ENCODE measurements at places on chromosomes 1 and 21.

DNA sequence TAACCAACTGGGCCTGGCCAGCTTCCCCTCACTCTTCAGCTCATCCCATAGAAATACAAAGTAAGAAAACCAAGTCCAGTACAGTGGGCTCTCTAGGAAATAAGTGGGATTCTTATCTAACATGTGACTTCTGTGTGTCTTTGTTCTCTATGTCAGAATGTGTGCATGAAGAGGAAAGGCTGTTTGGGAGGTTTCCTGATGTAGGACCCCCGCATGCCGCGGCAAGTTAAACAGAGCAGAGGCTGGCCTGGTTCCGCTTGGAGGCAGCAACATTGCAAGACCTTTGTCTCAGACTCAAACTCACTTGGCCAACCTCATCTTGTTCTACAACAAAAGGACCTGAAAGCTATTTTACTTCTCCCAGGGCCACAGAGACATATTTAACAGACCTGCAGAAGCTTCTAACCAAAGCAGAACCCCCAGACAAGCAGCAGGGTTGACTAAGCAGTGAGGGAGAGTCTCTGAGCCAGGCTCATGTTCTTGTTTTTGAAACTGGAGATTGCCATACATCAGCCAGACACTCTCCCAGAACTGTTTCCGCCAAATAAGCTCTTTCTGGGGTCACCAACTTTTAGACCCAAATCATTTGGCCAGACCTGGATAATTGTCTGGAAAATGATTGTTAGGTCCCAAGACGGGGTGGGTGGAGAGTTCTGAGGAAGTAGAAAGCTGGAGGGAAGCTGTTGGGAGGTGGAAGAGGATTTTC lies 6.2 kb downstream of the MTARC2 start:
- no peak for DNase-seq

DNA sequence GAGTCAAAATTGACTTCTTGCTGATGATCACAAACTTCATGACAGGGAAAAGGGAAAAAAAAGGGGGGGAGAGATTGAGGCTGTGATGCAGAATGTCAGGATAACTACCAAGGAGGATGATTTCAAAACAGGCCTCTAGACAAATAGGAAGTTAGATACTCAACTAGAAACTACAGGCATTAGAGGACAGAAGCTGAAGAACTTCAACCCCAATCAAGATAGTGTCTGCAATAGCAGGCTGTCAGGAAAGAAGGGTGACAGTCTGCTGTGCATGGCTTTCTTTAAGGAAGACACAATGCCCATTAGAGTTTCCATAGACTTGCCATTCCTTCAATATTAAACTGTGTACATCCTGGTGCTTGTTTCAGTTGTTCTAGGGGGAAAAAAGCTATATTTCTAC lies 257.2 kb downstream of the TTLL7 start:
- no peak for DNase-seq

GRCh38 chr1:201348211-201348566 lies 29.3 kb downstream of the TNNT2 start:
- no peak for DNase-seq

DNA sequence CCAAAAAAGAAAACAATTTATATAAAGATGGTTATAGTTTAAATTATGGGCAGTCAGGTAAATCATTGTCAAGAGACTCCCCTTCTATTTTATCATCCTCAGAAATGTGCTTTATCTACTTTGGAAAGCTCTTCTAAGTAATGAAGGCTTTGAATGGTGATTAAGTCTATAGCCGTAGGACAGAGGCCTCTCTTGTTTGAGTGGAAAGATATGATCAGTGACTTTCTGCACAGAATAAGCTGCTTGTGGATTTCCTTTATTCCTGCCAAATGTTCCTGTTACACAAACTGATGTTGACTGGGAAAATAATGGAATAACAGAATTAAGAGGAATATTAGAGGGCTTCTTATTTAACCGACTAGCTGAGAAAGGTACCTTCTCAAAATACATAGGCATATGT lies 174.6 kb upstream of the IVNS1ABP start:
- no peak for DNase-seq

DNA sequence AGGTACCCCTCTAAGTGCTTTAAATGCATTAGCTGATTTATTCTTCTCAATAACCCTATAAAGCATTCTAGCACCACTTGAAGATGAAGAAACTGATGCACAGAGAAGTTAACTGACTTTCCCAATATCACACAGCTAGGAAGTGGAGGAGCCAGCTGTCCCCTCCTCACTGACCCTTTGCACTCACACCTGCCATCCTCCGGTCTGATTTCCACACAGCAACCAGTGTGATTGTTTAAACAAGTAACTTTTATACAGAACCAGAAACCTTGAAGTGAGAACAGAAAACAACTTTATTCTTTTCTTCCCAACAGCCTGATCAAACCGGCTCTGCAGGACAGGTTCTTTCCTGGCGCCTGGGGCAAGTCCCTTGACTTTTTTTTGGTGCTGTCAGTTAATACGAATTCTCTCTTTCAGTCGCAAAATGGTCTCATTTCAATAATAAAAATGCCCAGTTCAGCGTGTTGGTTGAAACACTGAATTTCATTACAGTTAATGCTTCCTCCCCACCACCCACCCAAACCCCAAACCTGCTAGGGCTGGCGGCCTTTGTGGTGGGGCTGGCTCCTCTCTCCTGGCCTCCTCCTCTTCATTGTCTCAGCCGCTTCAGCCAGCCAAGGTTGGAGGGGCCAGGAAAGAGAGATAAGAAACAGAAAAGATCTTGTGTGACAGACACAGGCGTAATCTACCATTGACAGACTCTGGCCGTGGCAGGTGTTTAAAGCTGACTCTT lies 26.4 kb upstream of the EEIG2 start:
- no peak for DNase-seq

DNA sequence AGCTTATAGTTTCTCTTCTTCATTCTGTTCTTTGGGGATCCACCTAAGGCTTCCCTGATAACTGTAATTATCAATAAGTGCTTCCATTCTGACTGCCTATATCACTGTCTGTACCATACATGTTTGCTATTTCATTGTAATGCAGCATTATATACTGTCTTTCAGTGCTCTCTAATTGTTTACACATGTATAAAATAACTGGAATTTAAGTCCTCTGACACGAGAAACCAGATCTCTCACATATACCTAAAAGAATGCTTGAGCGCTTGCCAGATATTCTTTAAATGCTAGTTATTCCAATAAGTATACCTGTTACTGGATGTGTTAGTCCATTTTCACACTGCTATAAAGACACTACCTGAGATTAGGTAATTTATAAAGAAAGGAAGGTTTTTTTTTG lies 34.7 kb downstream of the CELF3 start:
- DNase-seq: no peak

DNA sequence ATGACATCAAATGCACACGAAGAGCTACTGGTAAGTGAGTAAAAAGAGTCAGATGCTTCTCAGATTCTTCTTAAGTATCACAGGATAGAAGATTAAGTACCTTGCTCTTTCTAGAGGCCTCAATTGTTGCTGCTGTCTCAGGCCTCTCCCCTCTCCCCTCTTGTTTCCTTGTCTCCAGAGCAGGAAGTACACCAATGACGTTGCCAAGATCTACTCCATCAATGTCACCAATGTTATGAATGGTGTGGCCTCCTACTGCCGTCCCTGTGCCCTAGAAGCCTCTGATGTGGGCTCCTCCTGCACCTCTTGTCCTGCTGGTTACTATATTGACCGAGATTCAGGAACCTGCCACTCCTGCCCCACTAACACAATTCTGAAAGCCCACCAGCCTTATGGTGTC lies 21.3 kb upstream of the SARS1 start:
- DNase-seq: no peak

GRCh38 chr1:160410406-160411005 lies 10.1 kb downstream of the VANGL2 start:
- DNase-seq: no peak

DNA sequence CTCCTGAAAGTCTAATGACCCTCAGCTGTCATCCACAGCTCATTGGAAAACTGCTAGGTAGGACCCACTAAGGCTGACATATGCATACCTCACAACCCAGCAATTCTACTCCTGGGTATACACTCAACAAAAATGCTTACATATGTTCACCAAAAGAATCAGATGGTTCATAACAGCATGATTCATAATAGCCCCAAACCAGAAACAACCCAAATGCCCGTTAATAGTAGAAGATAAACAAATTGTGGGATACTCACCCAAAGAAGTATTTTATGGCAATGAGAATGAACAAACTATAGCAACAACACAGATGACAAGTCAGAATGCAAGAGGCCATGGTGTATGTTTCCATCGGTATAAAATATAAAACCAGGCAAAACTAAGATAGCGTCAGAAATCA lies 124.6 kb downstream of the HLCS start:
- no peak for DNase-seq

GRCh38 chr1:225921734-225922709 lies 2.0 kb downstream of the PYCR2 start:
- no peak for DNase-seq

- no peak for DNase-seq
Measured at GRCh38 chr1:183735069-183735860, 69.7 kb upstream of the RGL1 start.

DNA sequence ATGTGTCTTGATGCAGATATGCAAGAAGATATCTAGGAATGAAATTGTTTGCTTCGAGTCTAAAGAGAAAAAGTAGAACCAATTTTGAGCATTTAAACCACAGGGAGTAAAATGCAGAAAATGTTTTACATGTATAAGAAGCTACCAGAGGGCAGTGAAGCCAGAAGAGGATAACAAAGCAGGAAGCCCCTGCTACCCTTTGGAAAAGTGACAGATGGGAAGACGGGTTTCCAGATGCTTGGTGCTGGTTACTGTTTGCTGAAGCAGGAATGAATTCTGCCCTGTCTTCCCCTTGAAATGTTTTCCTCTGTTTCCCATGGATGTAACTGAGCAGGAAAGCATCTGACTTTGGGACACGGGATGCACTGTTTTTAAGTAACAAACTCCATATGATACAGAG lies 822.2 kb downstream of the MRPL39 start:
- DNase-seq: no peak

DNA sequence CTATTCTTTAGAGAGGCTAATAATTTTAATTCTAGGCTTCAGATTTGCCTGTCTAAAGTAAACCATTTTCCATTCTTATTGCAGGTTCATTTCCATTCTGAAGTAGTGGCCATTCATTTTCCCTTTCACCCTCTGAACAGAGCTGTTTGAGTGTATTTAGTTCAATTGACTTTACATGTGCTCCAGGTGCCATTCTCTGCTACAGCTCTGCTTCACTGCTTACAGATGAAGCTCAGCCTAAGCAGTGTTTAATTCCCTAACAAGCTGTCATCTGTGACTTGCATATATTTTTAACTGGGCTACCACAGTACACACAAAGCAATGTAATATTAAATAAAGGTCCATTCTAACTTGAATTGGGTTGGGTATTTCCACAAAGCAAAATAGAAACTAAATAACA lies 1031.6 kb downstream of the KCNT2 start:
- no peak for DNase-seq

DNA sequence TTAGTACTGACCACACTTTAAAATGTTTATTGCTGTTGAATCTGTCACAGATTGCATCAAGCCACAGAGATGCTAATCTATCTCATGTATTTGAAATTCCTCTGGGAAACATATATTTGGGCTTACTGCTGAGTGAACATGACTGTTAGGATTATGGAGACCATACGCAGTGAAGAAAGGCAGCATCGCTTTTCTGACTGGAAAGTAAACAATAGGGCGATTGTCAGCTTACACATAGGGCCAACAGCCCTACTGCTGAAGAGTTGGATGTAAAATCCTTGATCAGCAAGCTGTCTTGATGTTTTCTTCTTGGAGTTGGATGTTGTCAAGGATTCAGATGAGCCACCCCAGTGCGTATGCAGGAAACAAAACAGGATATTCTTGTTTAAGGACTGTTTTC lies 368.7 kb upstream of the ADGRL2 start:
- DNase-seq: no peak

DNA sequence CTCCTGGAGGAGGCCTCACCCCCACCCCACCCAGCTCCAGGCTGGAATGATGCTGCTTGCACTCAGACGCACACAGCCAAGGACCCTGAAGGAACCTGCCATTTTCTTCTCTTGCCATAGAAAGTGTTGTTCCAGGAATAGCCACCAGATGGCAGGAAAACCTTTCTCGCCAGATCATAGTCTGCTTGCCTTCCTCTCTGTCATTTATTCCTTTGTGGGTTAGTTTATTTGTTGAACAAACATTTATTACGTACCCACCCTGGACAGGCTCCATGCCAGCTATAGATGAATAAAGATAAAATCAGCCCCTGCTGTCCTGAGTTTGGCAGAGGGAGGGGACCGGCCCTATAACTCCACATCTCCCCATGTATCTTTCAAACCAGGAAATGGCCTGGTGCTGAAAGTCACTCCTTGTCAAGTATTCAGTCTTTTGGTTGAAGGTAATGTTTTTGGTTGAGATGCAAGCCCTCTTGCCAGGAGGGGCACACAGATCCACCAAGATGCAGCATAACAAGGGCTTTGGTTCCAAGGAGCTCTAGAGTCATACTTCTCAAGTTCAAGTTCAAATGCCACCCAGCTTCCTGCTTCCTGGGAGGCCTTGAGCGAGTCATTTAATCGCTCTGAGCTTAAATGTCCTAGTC lies 7.0 kb upstream of the KCNC4 start:
- peak; percentile 69 for DNase-seq

DNA sequence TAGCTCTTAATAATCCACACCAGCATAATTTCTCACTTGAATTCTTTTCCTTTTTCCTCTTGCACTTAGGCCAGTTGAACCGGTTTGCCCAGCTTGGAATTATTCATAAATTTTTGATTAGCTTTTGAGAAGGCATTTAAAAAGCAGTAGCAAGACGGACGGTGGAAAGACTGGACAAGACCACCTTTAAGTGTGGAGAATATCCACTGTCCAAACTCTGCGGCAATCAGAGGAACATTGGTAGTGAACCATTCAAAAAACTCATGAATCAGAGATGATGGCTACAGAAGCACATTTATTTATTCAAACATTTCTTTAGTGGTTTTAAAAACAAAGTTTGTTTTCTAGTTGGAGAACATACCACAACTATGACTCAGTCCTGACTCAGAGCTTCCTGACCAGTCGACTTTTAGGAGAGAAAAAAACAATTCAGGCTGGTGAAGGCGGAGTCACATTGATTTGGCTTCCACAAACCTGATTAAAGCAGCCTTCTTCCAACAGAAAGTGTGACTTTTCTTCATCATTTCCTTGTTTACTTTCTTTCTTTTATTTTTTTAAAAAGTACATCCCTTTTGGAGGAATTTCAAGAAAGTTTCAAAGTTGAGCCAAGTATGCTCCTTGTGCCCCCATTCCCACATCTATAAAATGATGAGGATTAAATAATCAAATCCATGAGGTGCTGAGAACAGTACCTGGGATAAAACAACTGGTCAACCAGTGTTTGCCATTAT lies 128.8 kb downstream of the ADSS2 start:
- DNase-seq: peak; percentile 44

GRCh38 chr1:119767486-119767885 lies 1.2 kb downstream of the HMGCS2 start:
- DNase-seq: no peak

DNA sequence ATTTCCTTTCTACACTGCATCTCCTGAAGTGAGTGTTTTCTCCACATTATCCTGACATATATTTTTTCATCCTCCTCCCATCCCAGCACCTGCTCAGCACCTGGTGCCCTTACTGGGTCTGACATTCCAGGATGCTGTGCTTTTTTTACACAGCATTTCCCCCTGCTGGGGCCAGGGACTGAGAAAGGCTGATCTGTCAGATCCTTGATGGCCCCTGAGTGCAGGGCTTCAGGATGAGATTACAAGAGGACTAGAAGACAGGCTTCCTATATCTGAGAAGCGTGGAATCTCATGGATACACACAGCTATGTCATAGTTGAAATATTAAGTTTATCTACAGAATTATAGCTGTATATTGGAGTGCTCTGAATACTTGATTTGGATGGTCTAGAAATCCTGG lies 24.4 kb downstream of the RCAN1 start:
- DNase-seq: no peak
